ENCODE measurements at places on chromosomes 6 and 20. TPM values are rescaled to one million over a fixed set of nuclear protein-coding genes. Genes with fewer than 3 reads are reported as not detected.

The ANKRD66 gene
- not detected for polyA plus RNA-seq

The DZANK1 gene
- 1.4 TPM for polyA plus RNA-seq

The ZBTB46 gene
- 0.23 TPM for polyA plus RNA-seq

- no peaks in the 10 kb centered on the region for H3K4me1 ChIP-seq
- H3K4me3 ChIP-seq = no peak overlapping the region
- H3K27ac ChIP-seq = no peak overlapping the region
Measured at GRCh38 chr6:157528931-157529653, 148.1 kb downstream of the ZDHHC14 start.

DNA sequence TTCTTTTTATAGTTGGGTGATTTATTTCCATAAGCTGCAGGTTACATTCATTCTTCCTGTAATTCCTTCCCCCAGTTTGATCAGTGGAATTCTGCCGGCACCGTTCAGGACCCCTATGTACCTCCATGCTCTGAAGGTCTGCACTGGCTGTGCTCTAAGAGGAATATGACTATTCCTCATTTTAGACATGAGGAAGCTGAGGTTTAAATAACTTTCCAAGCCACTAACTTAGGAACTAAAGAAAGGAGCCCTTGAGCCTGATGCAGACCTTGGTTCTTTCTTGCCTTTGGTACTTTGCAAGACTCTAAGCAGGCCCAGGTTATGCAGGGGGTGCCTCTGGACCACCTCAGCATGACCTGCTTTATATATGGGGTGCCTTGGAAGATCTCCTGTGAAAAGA is 318.5 kb downstream of the QKI start:
- no peak overlapping the region for H3K27ac ChIP-seq
- peaks cover 9% of the 10 kb centered on the region for H3K4me1 ChIP-seq
- H3K36me3 ChIP-seq = no peaks in the 10 kb centered on the region

DNA sequence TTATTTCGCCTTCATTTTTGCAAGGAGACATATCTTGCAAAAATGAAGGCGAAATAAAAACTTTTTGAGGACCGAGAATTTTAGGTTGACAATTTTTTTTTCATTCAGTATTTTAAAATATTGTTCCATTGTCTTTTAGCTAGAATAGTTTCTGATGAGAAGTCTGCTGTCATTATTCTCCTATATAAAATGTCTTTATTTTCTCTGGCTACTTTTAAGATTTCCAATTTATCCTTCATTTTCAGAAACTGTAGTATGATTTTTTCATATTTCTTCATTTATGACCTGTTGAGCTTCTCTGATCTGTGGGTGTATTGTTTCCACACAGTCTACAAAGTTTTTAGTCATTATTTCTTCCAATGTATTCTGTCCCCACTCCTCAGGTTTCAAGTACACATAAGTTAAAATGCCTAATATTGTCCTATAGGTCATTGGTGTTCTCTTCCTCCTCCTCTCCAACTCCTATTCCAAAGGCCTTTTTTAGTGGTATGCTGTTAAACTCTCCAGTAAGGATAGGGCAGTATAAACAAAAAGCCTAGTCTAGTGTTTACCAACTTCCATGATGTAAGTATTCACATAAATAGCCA is 15.7 kb downstream of the AHI1 start:
- no peaks in the 10 kb centered on the region for H3K4me1 ChIP-seq
- H3K4me3 ChIP-seq = no peak overlapping the region
- DNase-seq = no peak
- H3K27ac ChIP-seq = no peak overlapping the region

DNA sequence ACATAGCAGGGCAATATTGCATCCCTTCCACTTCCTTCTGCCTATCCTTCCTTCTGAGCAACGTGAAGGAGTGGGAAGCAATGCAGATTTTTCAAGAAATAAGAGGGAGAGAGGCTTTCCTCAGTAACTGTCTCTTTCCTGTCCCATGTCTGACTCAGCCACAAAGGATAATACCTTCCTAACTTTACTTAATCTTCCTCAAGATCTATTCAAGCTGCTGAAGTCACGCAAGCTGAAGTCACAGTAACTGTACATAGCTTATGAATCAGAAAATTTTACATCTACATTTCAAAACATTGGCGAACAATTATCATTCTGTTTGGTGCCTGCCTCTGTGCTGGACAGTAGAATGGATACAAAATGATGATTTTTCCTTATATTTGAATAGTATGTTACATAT is 86.4 kb upstream of the POU3F2 start:
- no peaks in the 10 kb centered on the region for H3K27me3 ChIP-seq
- no peak overlapping the region for H3K27ac ChIP-seq
- H3K4me1 ChIP-seq = no peaks in the 10 kb centered on the region

DNA sequence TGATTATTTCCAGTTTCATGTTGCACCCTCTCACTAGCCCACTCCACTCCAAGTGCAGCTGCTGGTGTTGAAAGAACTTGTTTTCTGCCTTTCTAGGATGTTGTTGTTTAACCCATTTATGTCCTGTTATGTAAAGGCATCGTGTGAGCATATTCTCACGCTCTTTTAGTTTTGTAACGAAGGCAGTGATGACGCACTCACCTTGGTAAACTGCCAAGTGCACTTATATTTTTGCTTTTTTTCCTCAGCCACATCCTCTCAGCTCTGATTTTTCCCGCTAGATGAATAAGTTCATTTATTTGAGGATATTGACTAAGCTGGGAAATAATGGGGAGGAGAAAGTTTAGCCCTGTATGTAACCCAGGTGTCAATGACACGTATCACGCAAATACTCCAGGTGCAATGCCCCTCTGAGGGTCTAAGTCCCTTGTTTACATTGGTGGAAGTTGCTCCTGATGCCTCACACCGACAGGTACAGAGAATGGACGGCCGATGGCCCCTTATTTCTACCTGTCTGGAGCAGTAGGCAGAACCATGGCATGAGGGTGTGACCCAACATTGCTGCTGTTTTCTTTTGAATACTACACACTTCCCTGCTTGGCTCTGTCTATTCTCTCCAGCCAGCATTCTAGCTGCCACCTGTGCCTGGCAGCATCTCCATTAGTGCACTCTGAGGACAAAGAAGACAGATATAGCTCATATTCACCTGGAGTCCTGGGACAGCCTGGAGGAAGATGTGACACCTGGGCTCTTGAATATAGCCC is 132.7 kb upstream of the SLC24A3 start:
- DNase-seq = no peak
- no peak overlapping the region for H3K27ac ChIP-seq
- H3K4me1 ChIP-seq = no peaks in the 10 kb centered on the region
- H3K27me3 ChIP-seq = no peaks in the 10 kb centered on the region

DNA sequence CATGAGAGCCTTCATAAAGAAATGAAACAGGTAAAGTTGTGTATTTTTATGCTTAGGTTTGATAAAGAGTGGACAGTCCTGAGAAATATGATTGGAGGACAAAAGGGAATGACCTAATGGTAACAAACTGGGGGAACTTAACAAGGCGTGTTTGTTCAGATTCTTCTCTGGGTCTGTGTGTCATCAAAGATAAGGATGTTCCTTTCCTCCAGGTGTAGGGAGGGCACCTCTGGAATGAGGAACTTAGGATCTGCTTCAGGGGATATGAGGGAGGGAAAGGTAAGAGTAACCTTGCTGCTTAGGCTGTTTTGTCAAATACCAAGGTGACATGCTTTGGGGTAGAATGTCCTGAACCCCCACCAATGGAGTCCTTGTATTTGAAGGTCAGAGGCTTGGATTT is 291.9 kb downstream of the KCNQ5 start:
- H3K36me3 ChIP-seq = no peaks in the 10 kb centered on the region
- DNase-seq = no peak
- no peaks in the 10 kb centered on the region for H3K27me3 ChIP-seq
- H3K27ac ChIP-seq = no peak overlapping the region

DNA sequence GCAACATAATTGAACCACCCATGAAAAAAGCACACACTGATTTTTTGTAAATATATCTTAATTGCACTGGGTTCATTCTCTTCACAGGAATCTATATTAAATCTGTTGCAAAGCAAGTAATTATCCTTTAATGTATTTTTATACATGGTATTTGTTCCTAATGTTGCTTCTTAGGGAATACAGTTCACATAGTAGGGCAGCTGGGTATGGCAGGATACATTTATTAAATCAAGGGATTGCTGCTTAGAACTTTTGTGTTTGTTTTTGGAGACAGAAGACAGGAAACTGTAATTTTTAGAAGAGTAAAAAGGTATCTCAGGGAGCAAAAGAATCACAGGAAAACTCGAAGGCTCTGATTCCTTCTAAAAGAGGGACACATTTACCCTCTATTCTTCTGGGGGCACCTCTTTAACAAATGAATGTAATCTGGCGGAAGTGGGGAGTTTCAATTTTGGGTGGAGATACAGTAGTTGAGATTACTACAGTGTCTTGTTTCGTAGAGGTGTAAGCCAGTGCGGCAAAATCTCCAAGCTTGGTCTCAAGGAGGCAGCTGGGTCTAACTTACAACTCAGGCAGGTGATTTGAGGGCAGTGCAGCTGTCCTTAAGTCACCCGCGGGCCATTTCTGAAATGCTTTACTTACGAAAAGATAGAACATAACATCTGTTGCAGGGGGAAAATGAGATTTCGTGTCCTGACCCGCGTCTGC is 812 bp upstream of the SMIM13 start:
- H3K4me3 ChIP-seq = peak overlapping the region; percentile 98
- peaks cover 13% of the 10 kb centered on the region for H3K4me1 ChIP-seq
- no peaks in the 10 kb centered on the region for H3K36me3 ChIP-seq
- H3K27me3 ChIP-seq = no peaks in the 10 kb centered on the region

DNA sequence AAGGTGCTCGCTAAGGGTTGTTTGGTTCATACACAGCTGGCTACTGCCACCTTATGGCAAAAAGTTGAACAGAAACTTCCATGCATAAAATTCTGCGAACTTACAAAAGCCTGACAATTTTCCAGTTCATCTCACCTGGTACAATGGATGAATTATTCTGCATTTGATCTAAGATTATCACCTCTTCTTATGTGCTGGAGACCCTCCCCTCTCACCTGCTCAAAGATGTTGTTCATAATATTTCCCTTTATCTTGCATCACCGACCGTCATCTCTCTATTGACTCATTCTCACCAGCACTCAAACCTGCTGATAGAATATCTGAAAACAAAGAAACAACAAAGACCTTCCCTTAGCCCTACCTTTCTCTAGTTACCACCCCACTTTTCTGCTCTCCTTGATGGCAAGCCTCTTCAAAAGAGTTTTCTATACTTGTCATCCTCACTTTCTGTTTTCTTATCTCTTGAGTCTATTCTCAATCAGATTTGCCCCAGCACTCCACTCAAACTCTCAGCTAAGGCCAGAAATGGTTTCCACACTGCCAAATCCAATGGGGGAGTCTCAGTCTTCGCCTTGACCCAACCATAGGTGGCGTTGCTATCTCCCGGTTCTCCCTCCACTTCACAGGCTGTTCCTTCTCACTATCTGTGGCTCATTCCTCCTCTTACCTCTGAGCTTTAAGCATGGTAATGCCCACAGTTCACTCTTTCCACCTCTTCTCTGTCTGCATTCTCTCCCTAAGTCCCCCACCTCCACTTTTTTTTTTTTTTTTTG is 25.8 kb downstream of the SNRNP48 start:
- no peak for DNase-seq
- H3K4me1 ChIP-seq = no peaks in the 10 kb centered on the region
- H3K27ac ChIP-seq = no peak overlapping the region
- H3K4me3 ChIP-seq = no peak overlapping the region
- H3K36me3 ChIP-seq = no peaks in the 10 kb centered on the region
- no peaks in the 10 kb centered on the region for H3K27me3 ChIP-seq

DNA sequence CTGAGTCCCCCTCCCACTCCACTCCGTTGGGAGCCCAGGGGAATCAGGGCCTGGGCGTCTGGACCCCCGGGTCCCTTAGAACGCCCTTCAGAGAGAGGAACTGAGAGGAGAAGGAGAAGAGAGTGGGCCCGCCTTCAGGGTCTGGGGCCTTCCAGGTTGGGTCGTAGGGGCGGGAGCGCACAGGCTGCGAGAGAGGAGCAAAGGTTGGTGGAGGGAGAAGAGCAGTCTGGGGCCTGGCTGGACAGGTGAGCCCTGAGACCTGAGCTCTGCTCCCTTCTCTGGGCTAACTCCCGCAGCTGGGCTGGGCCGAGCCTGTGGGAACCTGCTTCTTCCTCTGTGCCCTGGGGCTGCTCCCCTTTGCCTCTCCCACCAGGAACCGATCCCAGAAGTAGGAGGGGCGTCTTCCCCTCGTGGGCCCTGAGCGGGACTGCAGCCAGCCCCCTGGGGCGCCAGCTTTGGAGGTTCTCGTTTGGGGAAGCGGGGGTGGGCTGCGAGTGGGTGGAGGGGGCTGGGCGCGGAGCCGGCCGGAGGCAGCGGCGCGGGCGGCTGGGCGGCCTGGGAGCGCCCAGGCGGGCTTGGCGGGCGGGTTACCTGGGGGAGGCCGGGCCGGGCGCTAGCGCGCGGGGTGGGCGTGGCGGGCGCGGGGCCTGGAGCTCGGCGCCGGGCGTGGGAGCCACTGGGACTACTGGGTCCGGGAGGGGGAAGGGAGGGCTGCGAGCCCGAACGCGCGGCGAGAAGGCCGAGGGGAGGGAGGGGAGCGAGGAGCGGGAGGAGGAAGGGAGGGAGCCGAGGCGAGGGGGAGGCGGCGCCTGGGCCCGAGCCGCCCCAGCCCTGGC is at the start of gene DDR1:
Gene DDR1 (plus strand): TSS at position 835 of the 836 bp plus-strand sequence. CDS start 4,211 bp downstream, outside the sequence.
- H3K4me1 ChIP-seq = no peaks in the 10 kb centered on the region
- H3K4me3 ChIP-seq = peak within 1 kb of the TSS; percentile 92
- peaks cover under 1% of the 10 kb centered on the region for H3K36me3 ChIP-seq
- H3K27me3 ChIP-seq = no peaks in the 10 kb centered on the region
- DNase-seq = peak; percentile 91

- H3K27ac ChIP-seq = no peak overlapping the region
- no peaks in the 10 kb centered on the region for H3K36me3 ChIP-seq
- no peak for DNase-seq
- no peaks in the 10 kb centered on the region for H3K27me3 ChIP-seq
- H3K4me1 ChIP-seq = peaks cover 40% of the 10 kb centered on the region
- no peak overlapping the region for H3K4me3 ChIP-seq
Measured at GRCh38 chr20:46408281-46408731, 1.9 kb upstream of the ELMO2 start.

GRCh38 chr6:46501136-46502089 is 10.2 kb upstream of the RCAN2 start:
- H3K27me3 ChIP-seq = no peaks in the 10 kb centered on the region
- H3K27ac ChIP-seq = no peak overlapping the region
- no peak overlapping the region for H3K4me3 ChIP-seq
- H3K36me3 ChIP-seq = no peaks in the 10 kb centered on the region
- no peak for DNase-seq

DNA sequence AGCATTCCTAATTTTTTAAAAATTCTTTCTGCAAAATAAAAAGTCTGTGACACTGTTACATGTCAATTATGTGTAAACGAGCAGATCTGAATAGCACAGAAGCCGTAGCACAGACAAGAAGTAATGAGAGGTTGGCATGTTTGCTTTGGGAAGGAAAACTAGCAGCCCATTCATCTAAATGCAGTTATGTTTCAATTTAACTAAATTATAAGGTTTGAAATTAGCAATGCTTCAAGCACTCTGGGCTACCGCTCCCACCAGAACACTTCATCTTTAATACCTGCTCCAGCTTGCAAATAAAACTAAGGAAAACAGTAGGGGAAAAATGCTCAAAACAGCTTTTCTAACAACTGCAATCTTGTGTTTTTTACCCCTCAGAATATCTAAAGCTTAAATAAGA is 73.9 kb downstream of the PTPRK start:
- H3K4me1 ChIP-seq = peaks cover 15% of the 10 kb centered on the region
- no peak overlapping the region for H3K4me3 ChIP-seq
- no peaks in the 10 kb centered on the region for H3K27me3 ChIP-seq
- no peak overlapping the region for H3K27ac ChIP-seq
